SK-N-SH treated with all-trans-retinoic acid at 6 μM for 48 hours (cell line): ENCODE measurements at places on chromosomes 7 and 10.

- ATAC-seq, result no peak
Measured at GRCh38 chr10:110274072-110274627, 30.6 kb downstream of the SMNDC1 start.

DNA sequence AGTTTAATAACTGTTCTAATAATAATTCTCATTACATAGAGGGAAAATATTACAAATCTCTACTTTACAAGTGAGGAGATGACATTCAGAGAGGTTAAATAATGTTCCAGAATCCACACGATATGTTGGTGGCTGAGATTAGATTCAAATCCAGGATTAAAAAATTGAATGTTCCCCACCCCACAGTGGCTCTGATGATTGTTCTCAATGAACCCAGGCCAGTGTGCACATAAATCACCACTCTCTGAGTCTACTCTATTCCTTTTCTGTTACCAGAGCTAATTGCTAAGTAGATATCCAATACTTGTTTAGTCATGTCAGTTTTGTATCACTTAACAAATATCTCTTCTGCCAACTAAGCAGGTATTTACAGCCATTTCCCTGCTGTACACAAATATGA is 281.0 kb downstream of the ABCA13 start:
- ATAC-seq, result no peak

- peak; percentile 97 for ATAC-seq
Measured at GRCh38 chr10:77702166-77702565, 64.6 kb upstream of the KCNMA1 start.

- peak; percentile 40 for ATAC-seq
Measured at GRCh38 chr10:14008740-14009080, 322.0 kb downstream of the FRMD4A start.

GRCh38 chr7:139702811-139703486 is 74.8 kb downstream of the HIPK2 start:
- no peak for ATAC-seq
